ENCODE measurements at places on chromosomes 7 and 10.

GRCh38 chr10:102274062-102274461, 28.7 kb downstream of the GBF1 start:
- DNase-seq = no peak

DNA sequence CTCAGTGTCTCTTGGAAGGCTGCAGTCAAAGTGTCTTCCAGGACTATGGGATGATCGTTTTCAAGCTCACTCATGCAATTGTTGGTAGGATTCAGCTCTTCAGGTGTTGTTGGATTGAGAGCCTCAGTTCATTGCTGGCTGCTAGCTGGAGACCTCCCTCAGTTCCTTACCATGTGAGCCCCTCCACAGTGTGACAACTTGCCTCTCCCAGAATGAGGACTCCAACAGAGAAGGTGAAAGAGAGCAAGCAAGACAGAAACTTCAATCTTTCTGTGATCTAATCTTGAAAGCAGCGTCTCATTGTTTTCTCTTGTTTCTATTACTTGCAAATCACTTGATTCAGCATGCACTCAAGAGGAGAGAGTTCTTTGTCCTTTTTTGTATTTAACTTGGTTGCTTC, 22.5 kb downstream of the MGAM start:
- DNase-seq = no peak

DNA sequence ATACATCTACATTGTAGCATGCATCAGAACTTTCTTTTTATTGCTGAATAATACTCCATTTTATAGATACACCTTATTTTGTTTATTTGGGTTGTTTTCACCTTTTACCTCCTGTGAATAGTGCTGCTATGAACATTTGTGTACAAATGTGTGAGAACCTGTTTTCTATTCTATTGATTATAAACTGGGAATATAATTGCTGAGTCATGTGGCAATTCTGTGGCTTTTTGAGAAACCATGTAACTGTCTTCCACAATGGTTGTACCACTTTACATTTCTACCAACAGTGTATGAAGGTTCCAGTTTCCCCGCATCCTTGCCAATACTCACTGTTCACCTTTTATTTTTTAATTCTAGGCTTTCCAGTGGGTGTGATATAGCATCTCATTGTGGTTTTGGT, 138.6 kb upstream of the MBL2 start:
- no peak for DNase-seq

GRCh38 chr10:128008521-128009250, 101.8 kb downstream of the PTPRE start:
- DNase-seq = no peak

- no peak for DNase-seq
Measured at GRCh38 chr7:37100735-37101331, 347.8 kb downstream of the ELMO1 start.

DNA sequence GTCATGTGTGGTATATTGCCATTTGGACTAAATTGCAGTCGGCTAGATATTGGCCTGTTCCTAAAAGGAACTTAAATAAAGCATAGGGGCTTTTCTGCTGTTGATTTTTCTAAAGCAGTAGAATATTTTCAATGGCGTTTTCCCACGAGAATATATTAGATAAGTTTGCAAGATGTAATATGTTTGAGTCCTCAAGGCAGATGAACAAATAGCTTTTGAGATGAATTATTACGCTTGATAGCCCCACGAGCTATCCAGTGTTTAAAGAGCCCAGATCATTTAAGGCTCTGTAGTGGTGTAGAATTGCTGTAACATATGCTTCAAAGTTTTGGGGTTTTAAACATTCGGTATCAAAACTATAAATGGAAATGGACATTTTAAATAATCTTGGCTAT, 2.9 kb downstream of the CELF2 start:
- no peak for DNase-seq

GRCh38 chr7:70097645-70098044, 499.4 kb downstream of the AUTS2 start:
- DNase-seq = no peak

DNA sequence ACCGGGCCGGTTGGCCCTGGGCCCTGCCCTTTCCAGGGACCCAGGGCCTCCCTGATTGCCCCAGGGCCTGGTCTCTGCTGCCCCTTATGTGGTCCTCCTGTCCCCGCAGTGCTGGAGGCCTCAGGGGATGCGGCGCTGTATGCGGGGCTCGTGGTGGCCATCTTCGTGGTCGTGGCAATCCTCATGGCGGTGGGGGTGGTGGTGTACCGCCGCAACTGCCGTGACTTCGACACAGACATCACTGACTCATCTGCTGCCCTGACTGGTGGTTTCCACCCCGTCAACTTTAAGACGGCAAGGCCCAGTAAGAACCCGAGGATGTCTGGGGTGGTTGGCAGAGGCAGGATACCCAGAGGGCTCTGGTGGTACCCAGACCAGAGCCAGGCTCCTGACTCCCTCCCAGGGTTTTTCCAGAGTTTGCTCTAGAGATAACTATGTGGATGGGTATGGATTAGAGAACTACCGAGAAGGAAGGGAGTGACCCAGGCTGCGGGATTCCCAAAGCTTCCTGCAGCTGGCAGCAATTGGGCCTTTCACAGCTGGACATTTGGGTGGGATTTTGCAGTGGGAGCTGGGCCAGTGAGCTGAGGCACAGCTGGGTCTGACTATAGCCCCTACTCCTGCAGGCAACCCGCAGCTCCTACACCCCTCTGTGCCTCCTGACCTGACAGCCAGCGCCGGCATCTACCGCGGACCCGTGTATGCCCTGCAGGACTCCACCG, 28.1 kb upstream of the SLC29A3 start:
- no peak for DNase-seq

DNA sequence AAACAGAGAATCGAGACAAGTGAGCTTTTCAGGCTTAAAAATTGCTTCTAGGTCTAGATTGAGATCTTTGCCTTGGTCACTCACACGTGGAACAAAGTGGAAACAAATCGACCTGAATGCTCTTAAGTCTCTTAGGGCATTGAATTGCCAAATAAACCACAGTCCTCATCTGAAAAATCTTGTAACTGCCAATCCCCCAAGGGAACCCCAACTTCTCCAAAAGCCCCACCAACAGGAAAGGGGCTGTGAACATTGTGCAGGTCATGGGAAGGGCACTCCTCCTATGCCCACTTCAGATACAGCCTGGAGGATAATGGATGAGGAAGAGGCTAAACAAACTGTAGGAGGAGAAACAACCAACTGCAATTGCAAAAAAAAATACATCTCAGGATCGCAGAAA, 91.3 kb downstream of the DGKI start:
- no peak for DNase-seq

DNA sequence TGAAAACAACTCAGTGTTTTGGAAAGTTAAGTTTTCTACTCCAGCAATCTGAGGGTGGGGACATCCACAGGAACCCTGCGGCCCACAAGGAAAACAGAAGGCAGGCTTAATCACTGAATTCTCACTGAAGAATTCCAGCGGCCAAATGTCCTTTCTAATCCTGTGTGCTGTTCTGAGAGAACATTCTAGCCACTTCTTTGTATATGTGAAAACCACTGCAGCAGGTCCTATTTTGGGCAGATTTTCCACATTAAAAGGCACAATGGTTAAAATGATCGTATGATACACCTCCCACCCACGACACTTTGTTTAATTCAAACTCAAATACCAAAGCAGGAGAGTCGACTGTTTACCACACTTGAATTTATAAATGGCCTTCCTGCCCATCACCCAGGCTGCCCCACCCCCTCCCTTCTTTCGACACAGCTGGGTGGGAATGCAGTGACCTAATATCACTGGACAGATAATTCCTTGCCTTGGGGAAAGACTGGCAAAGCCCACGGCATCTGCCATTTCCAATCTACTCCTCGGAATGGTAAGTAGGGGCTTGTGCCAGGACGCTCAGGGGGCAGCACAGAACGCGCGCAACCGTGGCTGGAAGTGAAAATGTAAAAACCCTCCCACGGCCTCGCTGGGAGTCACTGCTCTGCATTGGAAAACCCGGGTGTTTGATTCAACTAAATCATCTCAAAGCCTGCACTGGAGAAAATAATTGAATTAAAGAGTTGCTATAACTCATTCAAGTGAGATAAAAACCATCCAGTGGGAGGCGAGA, 67.0 kb downstream of the CTBP2 start:
- peak; percentile 15 for DNase-seq

DNA sequence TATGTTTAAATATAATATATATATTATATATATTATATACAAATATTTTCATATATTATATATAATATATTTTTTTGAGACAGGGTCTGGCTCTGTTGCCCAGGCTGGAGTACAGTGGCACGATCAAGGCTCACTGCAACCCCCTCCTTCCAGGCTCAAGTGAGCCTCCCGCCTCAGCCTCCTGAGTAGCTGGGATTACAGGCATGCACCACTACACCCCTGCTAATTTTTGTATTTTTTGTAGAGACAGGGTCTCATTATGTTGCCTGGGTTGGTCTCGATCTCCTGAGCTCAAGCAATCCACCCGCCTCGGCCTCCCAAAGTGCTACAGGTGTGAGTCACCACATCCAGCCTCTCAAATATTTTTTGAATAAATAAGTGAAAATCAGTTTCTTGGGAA, 215.5 kb downstream of the GATA3 start:
- no peak for DNase-seq

- no peak for DNase-seq
Measured at GRCh38 chr7:143908120-143908519, 6.1 kb upstream of the TCAF1 start.

DNA sequence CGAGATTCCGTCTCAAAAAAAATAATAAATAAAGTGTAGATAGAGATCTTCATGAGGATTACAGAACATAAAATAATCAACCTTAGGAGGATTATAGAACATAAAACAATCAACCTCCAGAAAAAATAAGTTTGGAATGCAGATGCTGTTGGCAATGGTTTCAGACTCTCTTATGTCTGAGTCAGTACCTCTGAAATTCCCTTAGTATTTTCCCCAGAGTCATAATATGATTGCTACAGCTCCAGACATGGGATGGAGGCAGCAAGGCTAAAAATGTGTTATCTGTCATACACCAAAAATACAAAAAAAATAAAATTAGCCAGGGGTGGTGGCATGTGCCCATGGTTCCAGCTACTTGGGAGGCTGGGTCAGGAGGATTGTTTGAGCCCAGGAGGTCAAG, 22.2 kb downstream of the CADPS2 start:
- DNase-seq = no peak

GRCh38 chr10:110641256-110641655, 2.9 kb upstream of the RBM20 start:
- DNase-seq = peak; percentile 26

DNA sequence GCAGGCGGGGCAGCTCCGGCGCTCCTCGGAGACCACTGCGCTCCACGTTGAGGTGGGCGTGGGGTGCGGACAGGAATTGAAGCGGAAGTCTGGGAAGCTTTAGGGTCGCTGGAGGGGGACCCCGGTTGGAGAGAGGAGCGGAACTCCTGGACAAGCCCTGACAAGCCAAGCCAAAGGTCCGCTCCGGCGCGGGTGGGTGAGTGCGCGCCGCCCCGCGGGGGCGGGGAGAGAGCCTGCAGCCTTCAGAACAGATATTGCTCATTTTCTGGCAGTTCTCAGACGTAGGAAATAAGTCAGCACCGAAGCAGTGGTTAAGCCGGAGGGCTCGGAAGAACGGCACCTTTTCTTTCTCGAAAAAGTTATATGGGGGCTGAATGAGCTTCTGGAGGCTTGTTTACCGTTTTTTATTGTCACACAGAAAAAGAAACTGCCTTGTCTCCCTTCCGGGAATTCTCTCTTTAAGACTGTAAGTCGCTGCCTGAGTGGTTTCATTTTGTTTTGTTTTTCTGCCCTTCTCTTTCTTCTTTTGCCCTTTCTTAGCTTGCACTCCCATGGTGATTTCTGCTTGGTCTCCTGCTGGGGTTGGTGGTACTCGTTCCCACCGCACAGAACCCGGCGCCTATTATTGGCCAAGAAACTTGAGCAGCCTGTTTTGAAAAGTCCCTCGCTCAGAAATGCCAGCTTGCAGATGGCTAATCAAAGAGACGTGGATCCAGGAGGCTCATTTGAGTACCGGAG, 732 bp downstream of the FAS start:
- DNase-seq = peak; percentile 46

- peak; percentile 18 for DNase-seq
Measured at GRCh38 chr7:46291050-46291438, 370.0 kb upstream of the IGFBP3 start.

- DNase-seq = peak; percentile 18
Measured at GRCh38 chr10:113454341-113455061, 98.4 kb upstream of the HABP2 start.

DNA sequence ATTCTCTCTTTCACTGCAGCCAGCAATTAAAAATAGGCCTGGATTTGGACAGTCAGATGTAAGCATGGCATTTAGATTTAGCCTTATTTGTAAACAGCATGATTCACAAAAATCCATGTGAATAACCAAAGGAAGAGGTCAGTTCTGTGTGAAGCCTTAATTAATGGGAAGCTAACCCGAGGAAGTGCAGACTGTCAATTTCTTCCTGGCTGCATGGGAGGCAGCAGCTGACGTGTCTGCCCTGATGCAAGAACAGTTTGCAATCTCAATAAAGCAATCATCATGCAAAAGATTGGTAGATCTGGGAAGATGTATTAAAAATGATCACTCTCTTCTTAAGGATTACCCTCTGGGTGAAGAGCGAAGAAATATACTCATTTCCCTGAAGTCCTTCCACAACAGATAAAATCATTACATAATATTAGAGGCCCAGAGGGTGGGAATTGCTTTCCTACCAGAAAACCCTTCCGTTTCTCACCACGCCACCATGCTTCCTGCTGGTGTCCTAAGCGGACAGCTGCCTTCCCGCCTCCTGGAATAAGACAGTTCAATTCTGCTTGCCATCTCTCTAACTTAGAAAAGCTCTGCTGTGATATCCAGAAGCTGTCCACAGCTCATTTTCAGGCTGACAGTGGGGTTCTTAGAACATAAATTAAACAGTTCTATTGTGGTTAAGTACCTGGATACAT, 526.7 kb upstream of the NRP1 start:
- no peak for DNase-seq
